ENCODE measurements at places on chromosomes 2 and 18.

- no peak for DNase-seq
Measured at GRCh38 chr2:136844546-136844945, 79.2 kb downstream of the THSD7B start.

DNA sequence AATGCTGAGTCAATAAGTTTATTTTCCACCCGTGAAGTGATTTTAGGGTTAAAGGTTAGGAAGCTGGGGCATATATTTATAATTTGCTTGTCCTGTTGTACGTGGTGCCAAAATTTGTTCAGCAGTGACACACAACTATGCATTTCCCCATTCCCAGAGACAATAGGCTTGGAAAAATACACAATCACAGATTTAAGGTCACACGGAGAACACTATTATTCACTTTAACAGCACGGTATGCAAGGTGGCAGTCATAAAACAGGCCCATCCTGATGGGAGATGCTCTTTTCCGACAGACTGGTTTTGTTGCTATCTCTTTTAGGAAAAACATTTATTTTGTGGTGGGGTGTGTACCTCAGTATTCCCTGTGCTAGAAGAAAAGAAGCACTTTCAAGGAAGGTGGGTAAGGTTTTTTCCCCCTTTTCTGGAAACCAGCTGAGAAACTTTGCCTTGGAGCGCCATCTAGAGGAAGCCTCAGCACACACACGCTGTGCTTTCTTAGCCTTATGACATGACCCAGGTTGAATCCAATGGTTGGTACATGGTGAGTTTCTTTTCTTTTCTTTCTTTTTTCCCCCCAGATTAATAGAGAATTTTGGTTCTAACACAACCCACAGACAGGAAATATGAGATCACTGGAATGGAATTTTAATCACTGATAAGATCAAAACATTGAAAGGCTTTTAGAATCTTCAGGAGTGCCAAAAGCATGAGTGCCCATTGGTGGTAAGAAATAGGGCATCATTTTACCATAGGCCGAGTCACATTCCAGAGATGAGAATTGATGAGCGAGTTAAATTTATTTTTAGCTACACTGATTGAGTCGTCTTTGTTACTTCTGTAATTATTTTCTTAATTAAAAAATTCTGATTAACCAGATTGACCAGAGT, 332.1 kb downstream of the AGPS start:
- no peak for DNase-seq

GRCh38 chr2:70685771-70686171, 82.2 kb downstream of the ADD2 start:
- no peak for DNase-seq

GRCh38 chr2:98731041-98731893, at the start of gene MGAT4A:
MGAT4A (minus strand) TSS chr2:98731132; CDS start chr2:98726332, 4,800 bp downstream.
- DNase-seq, result no peak

DNA sequence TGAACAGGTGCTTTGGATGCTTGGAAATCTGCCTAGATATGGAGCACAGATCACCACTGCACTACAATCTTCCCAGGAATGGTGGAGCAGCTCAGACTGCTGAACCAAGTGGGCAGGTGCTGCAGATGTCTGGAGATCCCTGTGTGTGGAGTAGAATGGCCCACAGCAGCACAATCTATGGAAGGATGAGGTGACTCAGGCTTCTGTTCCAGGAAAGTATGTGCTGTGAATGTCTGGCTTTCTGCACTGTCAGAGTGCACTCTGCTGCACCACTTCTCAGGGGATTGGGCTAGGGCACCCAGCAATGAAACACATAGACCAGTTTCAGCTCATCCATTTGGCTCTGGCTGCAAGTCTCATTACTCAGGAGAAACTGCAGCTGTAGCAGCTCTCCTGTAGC, 865.4 kb upstream of the NXPH2 start:
- no peak for DNase-seq

DNA sequence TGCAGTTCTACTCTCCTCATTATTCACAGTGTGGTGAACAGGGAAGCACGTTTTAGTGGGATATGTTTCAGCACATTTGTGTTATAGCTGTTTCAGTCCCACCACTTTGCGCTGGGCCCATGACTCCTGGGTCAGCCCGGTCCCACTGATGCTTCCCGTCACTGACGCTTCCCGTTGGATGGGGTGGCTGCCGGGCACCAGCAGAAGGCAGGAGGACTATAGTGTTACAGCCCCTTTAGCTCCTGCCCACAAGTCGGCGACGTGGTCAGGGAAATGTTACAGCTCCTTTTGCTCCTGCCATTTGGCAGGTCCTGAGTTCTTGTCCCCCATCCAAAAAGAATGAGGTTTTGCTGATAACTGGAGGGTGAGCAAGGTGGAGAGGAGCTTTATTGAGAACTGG, 732.2 kb downstream of the NR4A2 start:
- DNase-seq, result no peak

DNA sequence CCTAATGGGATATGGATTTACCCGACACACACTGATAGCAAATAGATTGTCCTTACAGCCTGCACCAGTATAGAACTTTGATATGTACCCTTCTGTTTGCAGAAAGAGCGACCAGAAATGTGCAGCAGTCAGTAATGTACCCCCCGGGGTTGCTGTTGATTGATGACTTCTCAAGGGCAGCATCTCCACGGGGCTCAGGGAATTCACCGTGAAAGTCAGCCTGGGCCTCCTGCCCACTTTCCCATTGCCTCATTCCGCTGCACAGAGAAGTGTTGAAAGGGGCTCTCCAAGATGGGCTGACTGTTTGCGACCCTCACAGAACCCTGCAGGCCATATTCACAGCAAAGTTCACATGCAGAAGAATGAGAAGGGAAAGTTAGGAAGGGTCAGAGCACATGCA, 241.3 kb downstream of the PRKCE start:
- DNase-seq, result no peak

DNA sequence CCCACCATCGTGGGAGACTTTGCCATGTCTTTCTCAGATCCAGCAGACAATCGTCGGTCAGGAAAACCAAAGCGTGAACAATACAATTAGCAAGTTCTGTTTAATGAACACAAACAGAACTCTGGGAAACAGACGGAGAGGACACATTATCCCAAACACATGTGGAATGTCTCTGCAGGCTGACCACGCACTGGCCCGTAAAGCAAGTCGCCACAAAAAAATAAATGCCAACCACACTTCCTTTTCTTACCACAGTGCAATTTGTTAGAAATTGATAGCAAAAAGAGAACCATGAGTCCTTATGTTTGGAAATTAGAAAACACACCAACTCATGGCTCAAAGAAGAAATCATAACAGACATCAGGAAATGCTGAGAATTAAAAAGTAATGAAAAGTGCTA, 210.9 kb downstream of the TWIST2 start:
- no peak for DNase-seq
